ENCODE measurements at places on chromosomes 11 and 22. TPM values are rescaled to one million over a fixed set of nuclear protein-coding genes. Genes with fewer than 3 reads are reported as not detected.

DNA sequence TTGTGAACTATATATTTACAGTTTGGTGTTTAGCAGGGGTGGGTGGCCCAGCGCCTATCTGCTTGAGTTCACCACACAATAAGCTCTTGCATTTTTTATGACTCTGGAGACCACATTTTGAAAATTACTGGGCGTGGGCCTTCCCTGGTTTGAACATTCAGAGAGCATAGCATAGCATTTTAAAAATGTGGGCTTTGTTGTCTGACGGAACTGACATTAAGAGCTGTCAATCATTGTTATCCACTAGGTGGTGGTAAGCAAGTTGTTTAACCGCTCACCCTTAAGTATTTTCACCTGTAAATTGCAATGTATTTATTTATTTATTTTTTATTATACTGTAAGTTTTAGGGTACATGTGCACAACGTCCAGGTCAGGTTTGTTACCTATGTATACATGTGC is 1.0 kb downstream of the NLRP14 start:
- no peak for DNase-seq

IL18BP gene
- polyA plus RNA-seq: 14.2 TPM

DNA sequence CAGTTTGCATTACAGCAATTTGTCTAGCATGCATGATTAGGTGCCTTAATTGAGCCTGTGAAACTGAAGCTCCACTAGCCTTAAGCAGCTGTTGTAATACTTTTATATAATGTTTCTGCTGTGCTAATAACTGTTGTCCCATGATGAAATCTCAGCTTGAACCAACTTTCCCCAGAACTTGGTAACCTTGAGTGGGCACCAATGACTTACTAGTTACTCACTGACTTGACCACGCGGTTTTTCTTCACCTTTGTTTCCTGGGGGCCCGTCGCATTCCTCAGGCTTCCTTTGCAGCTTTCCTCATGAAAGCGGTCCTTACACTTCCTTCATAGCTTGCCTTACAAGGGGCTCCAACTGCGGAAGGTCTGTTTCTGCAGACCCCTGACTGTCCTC is 11.2 kb upstream of the GLYATL1 start:
- DNase-seq: no peak

- no peak for DNase-seq
Measured at GRCh38 chr11:121141066-121141465, 40.0 kb downstream of the TECTA start.

DNA sequence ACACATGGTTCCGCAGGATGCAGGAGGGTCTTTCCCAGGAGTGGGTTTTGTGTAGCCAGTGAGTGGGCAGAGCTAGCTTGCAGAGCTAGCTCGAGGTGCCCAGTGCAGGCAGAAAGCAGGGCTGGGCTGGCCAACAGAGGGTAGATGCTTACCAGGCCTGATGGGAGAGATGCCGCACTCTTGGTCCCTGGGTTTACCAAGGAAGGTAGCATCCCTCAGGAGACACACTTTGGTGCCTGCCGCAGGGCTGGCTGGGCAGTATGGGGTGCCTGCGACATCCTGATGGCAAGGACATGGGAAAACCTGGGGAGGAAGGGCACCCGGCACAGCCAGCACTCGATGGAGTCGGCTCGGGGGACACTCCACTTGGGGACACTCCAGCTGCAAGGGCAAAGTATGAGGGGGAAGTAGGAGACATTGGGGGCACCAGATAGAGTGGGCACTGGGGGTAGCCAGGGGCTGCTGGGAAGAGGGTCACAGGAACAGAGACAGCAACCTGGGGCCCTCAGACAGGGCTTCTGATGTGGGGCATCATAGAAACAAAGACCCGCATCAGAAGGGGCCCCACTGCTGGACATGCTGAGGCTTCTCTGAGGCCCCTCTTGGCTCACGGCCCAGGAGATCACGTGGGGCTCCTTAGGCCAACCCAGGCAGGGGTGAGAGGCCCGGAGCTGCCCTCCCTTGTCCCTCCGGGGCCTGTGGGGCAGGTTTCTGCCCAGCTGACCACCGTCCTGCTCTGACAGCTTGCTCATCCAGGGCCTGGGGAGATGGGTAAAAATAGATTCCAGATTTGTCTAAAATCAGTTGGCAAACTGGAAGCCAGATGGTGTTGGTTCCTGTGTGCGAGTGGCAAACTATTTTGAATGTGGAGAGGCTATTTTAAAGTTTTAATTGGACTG is 89.8 kb downstream of the MORC2 start:
- DNase-seq: no peak

DNA sequence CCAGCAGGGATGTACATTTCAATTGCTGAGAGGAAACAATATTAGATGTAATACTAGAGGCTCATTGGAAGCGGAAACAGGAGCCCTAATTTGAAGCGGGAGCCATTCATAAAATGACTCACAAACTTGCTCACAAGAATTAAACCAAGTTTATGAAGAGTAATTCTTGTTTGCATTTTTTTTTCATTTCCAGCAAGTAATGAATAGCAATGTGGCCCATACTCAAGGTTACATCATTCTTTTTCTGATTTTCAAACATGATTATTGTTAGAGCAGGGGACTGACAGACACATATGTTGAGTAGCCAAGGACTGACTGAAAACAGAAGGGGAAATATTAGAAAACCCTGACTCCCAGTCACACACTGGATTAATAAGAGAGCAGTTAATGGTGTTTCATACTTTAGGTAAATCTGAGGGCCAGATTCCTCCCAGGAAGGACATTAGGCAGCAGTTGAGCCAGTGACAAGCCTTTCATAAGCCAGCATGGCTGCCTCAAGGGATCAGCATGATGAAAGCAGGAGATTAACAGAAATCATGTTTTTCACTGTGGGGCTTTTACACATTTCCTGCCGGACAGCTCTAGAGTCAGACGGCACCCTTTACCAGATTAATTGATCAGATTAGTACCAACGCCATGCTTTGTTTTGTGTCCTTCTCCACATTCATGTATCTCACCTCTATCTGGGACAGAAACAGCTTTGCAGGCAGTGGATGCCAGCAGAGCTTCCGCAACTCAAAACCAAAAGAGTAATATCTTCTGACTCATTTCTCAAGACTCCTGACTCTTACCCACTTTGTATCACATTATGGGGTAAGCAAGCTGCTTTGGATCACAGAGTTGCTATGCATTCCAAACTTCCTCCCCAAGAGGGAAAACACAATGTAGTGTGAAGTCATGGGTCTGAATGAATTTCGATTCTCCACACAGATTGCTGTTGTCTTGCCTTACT is 831.6 kb downstream of the KCNA4 start:
- DNase-seq: no peak

DNA sequence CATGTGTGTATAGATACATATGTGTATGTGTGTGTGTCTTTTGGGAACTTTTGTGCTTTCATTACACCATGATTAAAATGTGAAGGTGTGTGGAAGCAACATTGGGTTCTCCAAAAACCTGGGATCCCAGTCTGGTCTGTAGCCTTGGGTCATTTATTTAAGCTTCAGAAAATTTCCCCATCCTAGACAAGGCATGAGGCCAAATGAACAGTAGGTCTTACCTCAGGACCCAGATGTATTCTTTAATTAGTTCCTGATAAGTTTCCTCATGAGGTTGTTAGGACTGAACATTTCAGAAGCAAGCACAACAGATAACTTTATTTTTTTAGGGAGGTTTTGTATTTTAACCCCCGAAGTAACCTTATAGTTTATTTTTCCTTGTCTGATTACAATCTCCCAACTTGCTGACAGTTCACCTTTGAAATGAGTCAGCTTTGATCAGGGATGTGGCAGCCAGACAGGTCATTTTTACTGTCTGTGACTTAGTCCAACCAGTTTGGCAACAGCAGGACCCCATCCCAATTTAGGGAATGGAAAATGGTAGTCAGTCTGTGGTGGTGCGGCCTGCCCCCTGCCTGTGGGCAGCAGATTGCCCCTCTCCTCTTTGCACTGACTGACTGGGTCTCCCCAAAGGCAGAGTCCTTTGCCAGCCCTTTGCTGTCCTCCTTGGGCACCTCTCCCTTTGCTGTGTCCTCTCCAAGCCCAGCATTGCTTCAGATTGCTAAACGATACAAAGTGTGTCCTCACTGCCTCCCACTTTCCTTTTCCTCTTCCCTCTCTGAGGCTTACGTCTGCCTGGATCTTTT is 88.3 kb downstream of the NAV2 start:
- no peak for DNase-seq
